Stimulated activated CD4-positive, alpha-beta T cell treated with anti-CD3 and anti-CD28 coated beads, Interleukin-1b, Interleukin-23, amount 100 ng/mL, for 24 hours (primary cell): ENCODE measurements at places on chromosomes 12 and 14.
A peak's percentile ranks its signal among the peaks of the same experiment; 100 is the strongest.

GRCh38 chr12:43861015-43861839 is 25.3 kb downstream of the TMEM117 start:
- DNase-seq: no peak

- no peak for DNase-seq
Observed at GRCh38 chr12:1046727-1047126, 55.7 kb downstream of the ERC1 start.

- no peak for DNase-seq
Observed at GRCh38 chr12:1574865-1575259, 19.5 kb downstream of the FBXL14 start.

- DNase-seq: no peak
Observed at GRCh38 chr14:105093038-105093430, 27.8 kb upstream of the GPR132 start.

DNA sequence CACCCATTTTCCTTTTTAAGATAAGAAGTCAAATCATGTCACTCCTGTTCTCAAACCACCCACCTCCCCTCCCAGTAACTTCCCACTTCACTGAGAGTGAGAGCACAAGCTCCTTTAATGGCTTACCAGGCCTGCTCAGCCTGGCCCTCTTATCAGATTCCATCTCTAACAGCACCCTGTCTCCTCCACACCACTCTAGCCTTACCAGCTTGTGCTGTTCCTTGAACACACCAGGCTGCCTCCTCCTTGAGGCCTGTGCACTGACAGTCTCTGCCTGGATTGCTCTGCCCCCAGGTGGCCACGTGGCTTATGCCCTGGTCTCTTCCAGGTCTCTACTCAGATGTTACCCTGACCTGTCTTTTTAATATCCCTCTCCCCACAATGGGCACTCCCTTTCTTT is 40.1 kb upstream of the EVL start:
- no peak for DNase-seq

DNA sequence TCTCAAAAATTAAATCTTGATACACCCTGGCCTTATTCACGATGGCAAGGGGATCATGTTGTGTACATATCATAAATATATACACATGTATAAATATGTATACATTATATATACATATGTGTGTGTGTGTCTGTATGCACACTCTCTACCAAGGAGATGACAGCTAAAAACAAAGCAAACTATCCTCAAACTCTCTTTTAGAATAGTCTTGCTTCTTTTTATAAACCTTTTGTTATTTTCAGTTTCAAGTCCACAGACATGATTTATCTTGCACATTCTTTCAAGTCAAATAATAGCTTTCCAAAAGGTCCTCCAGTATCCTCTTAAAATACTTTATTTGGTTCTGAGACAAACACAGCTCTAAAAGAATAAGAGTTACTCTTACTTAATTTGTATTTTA is 8.4 kb downstream of the ANO6 start:
- no peak for DNase-seq

GRCh38 chr12:110012137-110012536 is 12.9 kb downstream of the ANKRD13A start:
- no peak for DNase-seq

DNA sequence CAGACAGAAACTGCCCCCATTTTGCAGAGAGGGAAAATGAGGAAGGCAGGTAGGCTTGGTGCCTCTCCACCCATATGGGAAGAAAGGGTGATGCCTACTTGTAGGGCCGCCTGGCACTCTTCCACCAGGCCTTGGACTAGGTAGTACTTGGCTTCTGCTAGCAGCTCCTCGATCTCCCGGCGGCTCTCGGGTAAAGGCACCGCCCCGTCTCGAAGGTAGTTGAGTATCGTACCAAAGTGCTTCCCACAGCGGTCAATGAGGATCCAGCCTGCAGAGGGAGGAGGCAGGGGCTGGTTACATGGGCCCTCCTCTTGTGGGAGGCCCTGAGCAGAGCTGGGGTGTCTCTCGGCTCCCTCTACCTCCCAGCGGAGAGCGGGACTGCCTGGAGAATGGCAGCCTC is 16.6 kb downstream of the KCTD10 start:
- DNase-seq: no peak

DNA sequence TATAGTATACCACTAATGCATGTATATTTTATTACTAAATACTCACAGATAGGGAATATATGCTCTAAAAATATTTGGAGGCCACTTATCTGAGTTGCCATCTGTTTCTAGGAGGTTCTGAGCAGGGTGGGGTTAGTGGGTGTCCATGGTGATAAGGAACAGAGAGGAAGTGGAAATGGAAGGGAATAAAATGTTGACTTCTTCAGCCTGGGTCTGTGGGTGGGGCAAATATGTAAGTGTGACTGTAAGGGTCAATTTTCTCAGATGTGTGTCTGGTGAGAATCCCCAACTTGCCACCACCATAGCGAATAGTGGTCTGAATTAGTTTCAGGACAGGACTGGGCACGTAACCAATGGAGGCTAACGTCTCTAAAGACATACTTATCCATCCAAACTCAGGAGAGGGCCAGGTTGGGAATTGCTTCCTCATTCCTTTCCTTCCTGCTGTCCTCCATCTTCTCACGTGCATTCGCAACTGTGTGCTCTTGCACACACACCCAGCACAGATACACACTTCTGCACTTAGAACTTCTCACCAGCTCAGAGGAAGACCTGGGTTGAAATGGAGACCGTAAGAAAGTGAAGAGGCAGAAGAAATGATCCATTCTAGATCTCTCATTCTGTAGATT is 54.2 kb upstream of the GZMB start:
- no peak for DNase-seq

DNA sequence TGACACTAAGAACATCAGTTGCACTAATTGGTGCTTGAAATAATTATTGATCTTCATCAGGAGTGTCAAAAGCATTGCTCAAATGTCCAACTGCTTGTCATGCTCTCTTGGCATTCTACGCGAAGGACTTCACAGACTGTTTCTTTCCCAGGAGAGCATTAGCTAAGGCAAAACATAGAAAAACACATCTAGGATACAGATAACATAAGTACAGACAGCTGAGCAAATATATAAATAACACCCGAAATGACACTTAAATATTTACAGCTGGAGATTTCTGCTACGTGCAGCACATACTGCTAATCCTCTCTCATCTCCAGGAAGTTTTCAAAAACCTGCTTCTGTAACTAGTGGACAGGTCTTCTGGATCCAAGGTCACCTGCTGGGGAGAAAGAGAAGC is 120.0 kb upstream of the PRMT8 start:
- no peak for DNase-seq

DNA sequence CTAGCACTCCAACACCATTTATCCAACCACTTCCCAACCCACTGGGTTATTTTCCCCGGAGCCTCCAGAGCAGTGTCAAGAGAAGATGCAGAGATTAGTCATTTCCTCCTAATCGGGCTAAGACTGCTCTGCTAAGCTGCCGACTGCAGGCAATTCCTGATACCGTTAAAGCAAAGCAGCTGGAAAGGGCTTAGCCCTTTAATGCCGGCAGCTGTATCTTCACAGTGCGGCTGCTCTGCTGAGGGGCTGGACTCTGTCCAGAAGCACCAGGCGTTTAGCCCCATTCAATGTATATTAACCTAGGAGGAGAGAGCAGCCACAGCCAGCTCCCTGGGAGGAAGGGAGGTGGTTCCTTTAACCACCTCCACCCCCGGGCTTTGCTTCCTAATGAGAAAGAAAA is 11.1 kb downstream of the AQP6 start:
- DNase-seq: no peak

GRCh38 chr14:98170575-98170974 is 1101.4 kb downstream of the BCL11B start:
- no peak for DNase-seq

DNA sequence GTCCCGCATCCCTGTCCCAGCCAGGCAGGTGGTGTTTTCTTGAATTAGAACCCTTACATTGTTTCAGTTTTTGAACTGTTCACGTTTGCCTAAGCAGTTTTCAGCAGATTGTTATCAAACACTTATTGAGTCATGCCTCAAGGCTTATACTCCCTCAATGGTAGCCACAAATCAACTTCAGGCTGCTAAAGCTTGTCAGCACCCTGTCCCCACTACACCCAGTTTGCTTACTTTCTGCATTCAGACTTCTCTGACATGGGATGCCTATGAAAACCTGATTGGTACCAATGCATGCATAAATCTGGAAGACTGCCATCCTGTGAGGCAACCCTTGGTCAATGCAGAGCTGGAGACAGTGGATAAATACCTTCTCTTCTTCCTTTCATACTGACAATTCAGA is 225.4 kb downstream of the BTG1 start:
- no peak for DNase-seq

DNA sequence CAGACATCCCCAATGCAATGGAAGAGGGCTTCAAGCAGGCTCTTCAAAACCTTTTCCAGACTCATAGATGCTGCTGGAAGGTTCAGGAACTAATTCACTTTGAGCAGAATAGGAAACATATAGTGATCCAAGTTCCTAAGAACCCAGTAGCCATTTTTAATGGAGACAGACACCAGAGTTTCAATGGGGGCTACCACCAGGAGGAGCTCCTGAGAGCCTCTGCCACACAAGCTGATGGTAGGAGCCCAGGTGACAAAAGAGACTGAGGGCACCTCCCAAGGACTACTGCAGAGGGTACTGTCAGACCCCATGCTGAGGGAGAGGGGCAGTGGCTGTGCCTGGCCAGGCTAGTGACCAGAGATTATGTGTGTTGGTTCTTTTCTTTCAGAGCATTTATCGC is 45.9 kb downstream of the IFNG start:
- peak; percentile 14 for DNase-seq

DNA sequence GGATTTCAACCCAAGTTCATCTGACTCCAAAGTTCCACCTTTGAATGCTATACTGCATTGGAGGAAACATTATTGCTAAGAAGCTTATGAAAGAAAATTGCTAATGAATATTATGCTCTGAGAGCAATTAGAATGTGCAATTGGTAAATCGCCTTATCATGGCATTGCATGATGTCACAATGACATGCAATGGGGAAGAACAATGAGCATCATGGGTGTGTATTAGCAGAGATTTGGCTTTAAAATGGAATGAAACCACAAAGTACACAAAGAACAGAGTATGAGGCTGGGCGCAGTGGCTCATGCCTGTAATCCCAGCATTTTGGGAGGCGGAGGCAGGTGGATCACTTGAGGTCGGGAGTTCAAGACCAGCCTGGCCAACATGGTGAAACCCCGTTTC is 34.7 kb downstream of the FOS start:
- DNase-seq: no peak

- no peak for DNase-seq
Observed at GRCh38 chr14:20093442-20093841, 17.1 kb upstream of the OR4K17 start.

DNA sequence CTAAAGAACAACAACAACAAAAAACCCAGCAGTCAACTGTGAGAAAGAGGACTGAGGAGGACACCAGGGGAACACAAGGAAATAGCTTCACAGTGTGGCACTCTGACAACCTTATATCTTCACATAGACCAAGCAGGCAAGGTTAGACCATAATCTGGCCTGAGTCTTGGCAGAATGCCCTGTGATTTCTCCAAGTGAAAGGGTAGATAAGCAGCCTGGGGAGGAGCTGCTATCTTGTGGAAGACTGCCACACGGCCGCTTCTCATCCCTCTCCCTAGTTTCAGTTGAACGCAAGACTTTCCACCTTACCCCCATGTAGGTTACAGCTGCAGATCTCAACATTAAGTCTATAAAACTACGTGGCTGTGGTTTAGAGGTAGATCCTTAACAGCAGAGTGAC is 3.7 kb downstream of the SLC25A21 start:
- DNase-seq: no peak

- DNase-seq: no peak
Observed at GRCh38 chr12:114686773-114687500, 3.0 kb upstream of the TBX3 start.

- no peak for DNase-seq
Observed at GRCh38 chr12:54416687-54417603, 2.1 kb downstream of the ITGA5 start.

GRCh38 chr12:123050913-123051312 is 70.4 kb downstream of the ARL6IP4 start:
- DNase-seq: no peak

DNA sequence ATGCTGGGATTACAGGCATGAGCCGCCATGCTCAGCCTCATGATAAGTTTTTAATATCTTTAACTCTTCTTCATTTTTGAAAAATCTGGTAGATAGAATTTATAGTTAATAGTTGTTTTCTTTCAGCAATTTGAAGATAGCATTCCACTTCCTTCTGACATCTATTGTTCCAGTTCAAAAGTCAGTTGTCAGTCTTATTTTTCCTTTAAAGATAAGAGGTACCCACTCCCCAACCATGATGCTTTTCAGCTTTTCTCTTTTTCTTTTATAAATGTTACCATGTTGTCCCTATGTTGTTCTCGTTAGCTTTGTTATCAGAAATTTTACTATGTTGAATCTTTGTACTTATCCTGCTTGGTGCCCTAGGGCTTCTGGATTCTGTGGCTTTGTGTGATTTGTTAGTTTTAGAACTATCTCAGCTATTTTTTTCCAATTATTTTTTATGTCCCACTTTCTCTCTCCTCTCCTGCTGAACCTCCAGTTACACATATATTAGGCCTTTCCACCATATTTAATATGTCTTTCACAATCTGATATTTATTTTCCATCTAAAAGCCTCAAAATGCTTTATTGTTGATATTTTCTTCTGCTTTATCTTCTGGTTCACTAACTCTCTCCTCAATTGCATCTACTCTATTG is 181.6 kb upstream of the FOXN3 start:
- DNase-seq: no peak

DNA sequence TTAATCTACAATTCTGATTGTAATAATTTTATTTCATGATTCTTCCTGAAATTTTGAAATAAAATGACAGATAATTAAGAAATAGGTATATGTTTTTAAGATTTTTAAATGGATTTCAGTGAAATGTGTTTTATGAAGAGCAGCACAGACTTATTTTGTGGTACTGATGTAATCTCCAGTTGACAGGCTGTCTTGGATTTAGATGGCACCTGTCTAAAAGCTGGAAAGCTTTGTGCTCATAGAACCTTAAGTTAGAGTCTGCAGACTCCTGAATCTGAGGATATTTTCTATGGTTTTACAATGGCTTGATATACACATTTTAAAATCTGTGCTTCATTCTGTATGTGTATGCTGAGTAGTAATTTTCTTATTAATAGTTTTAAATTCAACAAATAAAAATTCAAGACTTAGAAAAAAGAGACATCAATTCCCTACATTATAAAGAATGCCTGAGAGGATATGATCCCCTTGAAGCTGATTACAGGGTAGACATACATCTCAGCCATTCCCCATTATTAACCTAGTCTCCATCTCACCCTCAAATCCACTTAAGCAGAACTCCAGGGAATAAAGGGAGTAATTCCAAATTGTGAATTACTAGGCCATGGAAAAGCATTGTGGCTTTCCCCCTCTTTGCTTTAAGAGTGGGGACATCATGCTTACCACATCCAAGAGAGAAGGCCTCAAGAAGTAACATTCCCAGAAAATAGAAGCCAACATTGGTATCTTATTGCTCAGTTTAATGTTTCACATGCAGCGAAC is 33.7 kb upstream of the ACSS3 start:
- no peak for DNase-seq
